Activated T-helper 1 cell treated with anti-CD3 and anti-CD28 coated beads, Interleukin-2, amount 50 U/mL, for 16 hours (primary cell): ENCODE measurements at places on chromosomes 13 and 19.
A peak's percentile ranks its signal among the peaks of the same experiment; 100 is the strongest.

DNA sequence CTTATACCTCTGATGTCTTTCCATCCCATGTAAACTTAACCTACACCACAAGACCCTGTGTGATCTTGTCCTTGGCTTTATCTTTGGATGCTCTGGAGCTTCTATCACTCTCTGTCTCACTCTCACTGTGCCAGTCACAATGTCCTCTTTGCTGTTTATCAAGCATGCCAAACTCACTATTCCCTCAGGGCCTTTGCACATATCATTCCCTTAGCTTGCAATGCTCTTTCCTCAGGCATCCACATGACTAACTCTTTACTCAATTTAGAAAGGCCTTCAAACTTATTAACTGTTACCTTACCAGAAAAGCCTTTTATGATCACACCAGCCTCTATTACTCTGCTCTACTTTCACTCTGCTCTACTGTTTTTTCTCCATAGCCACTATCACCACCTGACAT lies 354.1 kb downstream of the RFC3 start:
- no peak for DNase-seq

- no peak for DNase-seq
Measured at GRCh38 chr13:112055915-112056269, 11.1 kb upstream of the SOX1 start.

- DNase-seq, result no peak
Measured at GRCh38 chr13:23718996-23719395, 148.8 kb downstream of the TNFRSF19 start.

DNA sequence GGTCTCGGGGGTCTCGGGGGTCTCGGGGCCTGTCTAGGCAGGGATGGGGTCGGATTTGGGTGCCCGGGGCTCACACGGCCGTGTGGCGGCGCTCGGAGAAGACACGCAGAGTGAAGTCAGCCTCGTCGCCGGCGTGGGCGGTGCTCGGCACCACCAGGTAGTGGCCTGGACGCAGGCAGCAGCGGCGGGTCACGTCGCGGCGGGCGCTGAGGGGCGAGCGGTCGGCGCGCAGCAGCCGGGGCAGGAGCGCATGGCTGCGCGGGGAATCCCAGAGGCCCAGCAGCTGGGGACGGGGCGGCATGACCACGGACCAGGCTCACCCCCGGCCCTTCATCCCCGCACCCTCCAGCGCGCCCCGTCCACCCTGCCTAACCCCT lies 8.2 kb downstream of the CAPN12 start:
- peak; percentile 44 for DNase-seq

DNA sequence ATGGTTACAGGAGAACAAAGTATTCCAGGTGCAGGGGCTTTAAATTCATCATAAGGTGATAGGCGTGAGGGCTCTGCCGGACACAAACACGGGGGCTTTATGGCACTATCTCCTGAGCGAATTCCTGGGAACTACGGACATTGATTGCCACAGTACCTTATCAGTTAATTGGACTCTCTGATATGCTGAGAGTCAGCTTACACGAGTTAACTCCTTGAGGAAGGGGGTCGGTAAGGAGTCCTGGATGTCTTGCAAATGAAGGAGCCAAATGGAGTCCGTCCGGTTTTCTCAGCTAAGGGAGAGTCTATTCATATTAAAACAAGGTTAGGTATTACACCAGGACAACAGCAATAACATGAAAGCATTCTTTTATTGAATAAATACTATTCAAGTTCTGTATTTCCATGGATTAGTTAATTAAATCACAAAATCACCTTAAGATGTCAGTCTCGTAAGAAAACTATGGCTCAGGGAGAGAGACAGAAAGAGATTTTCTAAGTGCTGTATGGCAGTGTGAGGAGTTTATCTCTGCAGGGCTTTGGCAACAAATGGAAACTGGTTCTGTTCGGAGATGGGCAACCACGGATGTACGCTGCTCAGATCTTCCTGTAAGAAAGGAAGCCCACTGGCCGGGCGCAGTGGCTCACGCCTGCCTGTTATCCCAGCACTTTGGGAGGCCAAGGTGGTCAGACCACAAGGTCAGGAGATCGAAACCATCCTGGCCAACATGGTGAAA lies 26.2 kb upstream of the HIF3A start:
- no peak for DNase-seq
